Left renal pelvis (tissue), 4 donors: ENCODE measurements at places on chromosomes 3 and 15.

DNA sequence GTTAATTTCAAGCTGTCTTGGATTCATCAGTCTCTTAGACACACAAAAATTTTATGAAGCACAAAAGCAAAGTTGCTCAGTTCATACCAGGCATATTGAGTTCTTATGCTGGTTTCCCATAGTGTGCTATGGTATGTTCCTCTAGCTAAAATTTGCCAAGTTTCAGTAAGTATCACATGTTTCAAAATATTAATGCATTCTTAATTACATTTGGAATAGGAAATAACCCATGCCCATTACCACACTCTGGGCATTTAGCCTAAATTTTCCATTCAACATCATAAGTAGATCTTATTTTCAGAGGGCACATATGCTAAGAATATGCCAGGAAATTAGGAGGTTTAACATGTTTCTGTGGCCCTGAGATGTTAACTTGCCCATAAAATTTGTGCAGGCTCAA, 289.9 kb downstream of the SHOX2 start:
- no peak for DNase-seq

DNA sequence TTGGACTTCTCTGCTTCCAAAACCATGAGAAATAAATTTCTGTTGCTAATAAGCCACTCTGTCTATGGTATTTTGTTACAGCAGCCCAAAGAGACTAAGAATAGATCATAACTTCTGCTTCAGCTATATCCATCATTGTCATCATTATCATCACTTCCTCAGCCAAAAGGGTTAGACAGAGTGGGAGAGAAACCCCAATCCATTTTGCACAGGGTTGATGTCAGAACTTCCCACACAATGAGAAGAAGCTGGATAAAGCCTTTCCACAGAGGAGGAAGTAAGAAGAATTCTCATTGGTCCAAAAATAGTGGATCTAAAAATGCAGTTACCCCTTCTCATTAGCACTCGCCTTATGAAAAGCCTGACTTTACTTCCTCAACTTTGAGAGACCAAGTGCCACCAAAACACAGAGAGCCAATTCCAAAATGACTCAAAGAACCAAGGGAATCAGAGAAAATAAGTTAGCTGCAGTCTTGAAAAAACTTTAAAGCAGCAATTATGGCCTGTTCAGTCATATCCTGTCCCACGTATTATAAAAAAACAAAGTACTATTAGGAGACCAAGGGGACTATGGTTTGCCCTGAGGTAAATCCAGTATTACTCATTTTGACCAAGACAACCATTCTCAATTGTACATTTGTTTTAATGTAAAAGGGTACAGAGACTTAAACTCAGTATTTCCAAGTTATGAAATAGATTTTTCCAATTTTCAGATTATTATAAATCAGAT, 80.2 kb downstream of the WNT5A start:
- DNase-seq = no peak

- no peak for DNase-seq
Observed at GRCh38 chr3:162200836-162201235, 704.2 kb downstream of the OTOL1 start.

- no peak for DNase-seq
Observed at GRCh38 chr15:65559941-65560340, 29.7 kb downstream of the HACD3 start.

DNA sequence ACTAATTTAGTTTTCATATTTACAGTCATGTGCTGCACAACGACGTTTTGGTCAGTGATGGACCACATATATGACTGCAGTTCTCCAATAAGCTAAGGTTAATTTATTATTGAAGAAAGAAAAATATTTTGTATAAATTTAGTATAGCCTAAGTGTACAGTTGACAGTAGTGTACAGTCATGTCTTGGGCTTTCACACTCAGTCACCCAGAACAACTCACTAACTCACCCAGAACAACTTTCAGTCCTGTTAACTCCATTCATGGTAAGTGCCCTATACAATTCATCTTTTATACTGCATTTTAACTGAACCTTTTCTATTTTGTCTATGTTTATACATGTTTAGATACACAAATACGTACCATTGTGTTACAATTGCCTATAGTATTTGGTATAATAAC, 3.8 kb upstream of the GABRR3 start:
- DNase-seq = no peak

GRCh38 chr15:79496838-79497237, 64.7 kb downstream of the MINAR1 start:
- DNase-seq = no peak

DNA sequence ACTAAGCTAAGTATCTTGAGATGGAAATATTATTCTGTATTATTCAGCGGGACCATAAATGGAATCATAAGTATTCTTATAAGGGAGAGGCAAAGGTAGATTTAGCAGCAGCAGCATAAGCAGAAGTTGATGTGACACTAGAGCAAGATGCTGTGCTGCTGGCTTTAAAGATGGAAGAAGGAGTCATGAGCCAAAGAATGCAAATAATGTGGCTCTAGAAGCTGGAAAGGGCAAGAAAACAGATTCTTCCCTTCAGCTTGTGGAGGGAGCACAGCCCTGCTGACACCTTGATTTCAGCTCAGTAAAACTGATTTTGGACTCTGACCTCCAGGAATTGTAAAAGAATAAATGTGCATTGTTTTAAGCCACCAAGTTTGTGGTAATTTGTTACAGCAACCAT, 144.2 kb upstream of the ANKRD28 start:
- no peak for DNase-seq

DNA sequence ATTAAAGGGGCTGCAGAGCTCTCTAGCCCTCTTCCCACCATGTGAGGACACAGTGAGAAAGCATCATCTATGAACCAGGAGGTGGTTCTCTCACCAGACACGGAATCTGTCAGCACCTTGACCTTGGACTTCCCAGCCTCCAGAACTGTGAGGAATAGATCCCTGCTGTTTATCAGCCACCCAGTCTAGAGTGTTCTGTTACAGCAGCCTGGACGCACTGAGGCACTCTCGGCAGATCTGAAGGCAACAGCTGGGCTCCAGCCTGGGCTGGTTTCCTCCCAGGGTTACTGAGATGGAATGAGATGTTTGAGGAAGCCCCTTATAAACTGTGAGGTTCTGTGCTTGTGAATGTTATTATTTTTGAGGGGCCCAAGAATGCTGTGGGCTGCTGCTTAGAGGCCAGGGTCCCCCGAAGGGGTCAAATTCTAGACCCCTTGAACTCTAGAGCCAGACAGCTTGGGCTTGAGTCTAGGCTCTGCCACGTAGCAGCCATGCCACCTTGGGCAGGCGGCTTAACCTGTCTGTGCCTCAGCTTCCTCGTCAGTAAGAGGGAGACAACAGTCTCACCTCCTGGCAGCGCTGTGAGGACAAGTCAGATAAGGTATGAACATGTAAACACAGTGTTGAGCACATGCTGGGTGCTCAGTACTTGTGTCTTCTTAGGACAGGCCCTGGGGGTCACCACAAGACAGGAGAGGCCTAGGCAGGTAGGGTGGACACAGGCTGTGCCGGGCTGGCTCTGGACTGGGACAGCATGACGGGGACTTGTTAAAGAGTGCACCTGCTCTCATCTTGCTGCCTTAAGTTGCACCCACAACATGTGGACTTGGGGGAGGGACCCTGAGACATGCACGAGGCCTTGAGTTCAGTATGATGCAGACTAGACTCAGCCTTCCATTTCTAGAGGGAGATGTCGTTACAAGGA, 49.2 kb downstream of the MGLL start:
- DNase-seq = no peak

DNA sequence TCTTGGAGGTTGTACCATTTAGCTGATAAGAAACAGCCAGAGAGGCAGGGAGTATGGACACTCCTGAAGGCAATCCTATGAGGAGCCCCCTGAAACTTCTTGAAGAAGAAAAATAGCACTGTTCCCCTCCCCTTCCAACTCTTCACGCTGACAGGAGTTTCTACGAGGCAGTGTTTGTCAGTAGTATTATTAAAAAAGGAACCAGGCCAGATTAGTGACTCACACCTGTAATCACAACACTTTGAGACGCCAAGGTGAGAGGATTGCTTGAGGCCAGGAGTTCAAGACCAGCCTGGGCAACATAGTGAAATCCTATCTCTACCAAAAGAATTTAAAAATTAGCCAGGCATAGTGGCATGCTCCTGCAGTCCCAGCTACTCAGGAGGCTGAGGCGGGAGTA, 38.7 kb downstream of the WWTR1 start:
- DNase-seq = no peak

- no peak for DNase-seq
Observed at GRCh38 chr3:122944671-122945161, 82.8 kb downstream of the SEMA5B start.

- DNase-seq = no peak
Observed at GRCh38 chr3:49422379-49423248, at the start of gene AMT. Gene AMT (minus strand): TSS chr3:49422473. CDS start chr3:49422450, 23 bp downstream.

- no peak for DNase-seq
Observed at GRCh38 chr3:82078246-82078645, 316.8 kb upstream of the GBE1 start.

GRCh38 chr15:44811337-44811736, 75.0 kb downstream of the TRIM69 start:
- DNase-seq = no peak
